Thoracic aorta (tissue), 2 donors: ENCODE measurements at places on chromosomes 4 and X.
A peak's percentile ranks its signal among the peaks of the same experiment; 100 is the strongest.

DNA sequence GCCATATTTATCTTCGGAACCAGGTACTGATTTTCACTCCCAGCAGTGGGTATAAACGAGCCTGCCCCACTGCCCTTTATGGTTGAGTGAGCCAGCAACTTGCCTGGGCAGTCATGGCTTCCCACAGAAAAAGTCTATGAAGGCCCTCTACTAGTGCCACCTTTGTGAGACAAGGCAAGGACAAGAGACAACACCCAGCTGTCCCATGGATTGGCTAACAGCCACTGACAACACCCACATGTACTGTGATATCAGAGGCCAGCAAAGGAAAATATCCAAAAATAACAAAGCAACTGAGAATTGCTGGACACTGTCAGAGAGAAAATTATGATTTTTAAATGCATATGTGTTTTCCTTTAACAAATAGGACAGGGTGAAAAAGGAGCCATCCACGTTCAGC is 248.4 kb upstream of the TTC29 start:
- no peak for DNase-seq

GRCh38 chrX:44957848-44958247 is 84.9 kb downstream of the KDM6A start:
- no peak for DNase-seq

DNA sequence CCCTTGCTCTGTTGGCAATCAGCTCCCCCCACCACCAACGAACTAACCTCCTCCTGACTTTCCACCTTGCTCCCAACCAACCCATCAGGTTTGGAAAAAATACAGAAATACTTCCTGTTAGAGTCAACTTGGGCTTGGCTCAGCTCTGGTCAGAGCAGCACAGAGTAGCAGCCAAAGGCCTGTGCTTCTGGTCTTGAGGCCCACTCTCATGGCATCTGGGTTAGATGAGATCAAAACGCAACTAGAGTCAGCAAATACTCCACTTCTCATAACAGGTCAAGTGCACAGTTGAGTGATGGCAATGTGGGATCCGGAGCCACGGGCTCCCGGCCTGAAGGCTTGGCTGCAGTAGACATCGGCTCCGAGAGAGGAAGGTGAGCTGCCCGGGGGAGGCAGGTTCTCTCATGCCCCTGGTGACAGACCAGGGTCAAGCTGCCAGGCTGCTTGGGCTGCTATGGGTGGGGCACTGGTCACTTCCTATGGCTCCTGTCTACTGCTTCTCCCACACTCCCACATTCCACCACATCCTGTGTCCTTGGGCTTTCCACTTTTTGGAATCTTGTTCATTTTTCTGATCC is 34.8 kb downstream of the ZNF185 start:
- DNase-seq, result no peak

DNA sequence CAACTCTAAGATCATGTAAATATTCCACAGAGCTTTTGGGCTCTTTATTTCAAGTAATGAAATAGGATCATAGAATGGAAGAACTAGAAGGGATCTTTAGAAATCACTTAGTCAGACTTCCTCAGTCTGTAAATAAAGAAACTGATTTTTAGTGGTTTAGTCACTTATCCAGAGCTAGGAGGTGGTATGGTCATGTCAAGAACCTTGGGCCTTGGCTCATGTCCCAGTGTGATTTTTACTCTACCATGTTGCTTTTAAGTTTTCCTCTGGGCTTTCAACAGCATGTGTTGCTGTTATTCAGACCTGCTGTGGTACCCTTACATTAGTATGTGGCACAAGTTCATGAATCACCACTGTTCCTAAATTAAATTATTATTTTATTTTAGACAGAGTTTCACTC is 184.9 kb downstream of the FRAS1 start:
- no peak for DNase-seq

DNA sequence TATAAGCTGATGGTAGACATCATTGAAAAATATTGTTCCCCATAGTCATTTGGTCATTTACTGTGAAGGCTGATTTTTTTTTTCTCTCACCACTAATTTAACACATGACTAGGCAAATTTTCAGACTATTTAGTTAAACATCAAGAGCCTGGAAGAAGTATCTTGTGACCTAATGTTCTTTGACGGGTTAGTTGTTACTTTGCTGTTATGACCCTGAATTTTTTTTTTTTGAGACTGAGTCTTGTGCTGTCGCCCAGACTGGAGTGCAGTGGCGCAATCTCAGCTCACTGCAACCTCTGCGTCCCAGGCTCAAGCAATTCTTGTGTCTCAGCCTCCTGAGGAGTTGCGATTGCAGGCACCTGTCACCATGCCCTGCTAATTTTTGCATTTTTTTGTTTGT is 67.0 kb downstream of the HPF1 start:
- no peak for DNase-seq

DNA sequence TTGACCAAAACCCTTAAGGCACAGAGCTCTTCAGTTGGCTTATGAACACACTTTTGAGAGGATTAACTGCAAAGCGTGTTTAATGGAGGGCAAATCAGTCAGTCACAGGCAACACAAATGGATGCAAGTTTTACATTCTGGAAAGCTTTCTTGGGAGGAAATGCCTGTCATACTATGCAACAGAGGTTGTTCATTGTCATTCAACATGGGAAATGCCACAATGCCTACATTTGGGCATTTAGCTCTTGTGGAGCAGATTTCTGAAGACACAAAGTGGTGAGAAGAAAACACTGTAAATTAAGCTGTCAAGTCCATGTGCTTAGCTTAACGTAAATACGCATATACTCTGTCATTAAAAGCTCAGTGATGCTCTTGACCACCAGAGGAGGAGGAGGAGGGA is 41.1 kb downstream of the CBLL2 start:
- no peak for DNase-seq

- DNase-seq, result no peak
Observed at GRCh38 chr4:184329235-184329634, 111.6 kb upstream of the ENPP6 start.

DNA sequence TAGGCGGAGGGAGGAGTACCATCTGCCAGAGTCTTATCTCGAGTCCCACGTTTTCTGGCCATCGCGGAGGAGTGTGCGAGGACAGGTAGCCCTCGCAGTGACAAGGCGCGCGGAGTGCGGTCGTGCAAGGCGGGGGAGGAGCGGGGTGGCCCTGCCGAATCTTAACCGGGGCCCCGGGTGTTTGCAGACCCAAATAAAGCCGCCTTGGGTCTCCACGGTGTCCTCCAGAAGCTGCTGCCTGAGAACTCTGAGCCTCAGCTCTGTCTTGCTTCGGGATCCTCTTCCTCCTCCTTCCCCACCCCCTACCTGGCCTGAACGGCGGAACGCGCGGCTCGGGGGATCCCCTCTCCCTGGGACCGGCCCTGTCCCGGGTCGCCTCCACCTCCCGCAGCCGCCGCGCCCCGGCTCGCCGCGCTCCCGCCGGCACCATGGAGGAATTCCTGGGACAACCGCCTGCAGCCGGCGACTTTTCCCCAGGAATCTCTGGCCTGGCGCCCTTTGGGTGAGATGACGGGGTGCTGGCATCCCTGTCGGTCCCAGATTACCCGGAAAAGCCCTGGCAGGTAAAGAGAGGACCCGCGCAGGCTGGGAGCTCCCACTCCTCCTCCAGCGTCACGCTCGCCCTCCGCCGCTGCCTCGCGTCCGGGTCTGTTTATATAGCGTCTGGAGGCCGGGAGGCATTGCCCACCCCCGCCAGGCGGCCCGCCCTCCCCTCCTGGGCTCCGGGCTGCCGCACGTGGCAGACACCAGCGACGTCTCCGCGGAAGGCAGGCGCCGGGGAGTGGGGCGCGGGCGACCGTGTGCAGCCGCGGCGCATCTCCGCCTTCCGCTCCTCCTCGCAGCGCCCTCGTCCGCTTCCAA is at the start of gene GALNTL6:
Gene GALNTL6 (plus strand): TSS at position 740 of the 861 bp plus-strand sequence.
- DNase-seq, result no peak

- no peak for DNase-seq
Observed at GRCh38 chr4:108611365-108611764, 9.0 kb upstream of the RPL34 start.

GRCh38 chrX:30889147-30890140 is at the start of gene TAB3:
TAB3 (minus strand) TSS chrX:30889254; CDS start chrX:30859588, 29,666 bp downstream.
- peak; percentile 82 for DNase-seq

DNA sequence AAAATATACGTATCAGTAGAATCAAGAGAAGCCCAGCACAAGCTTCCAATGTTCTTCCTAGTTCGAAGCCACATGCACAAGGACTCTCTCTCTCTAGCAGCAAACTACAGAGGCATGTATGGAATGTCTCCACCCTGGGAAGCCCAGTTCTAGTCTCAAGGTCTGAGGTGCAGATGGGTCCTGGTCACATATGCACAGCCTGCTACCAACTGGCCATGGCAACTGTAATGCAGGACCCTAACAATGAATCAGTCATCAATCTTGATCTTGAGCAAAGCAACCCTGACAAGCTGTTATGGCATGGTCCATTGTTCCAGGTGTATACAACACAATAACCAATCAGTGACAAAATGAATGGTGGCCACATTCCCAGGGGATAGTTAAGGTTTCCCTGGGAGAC is 55.8 kb downstream of the MBNL3 start:
- no peak for DNase-seq

DNA sequence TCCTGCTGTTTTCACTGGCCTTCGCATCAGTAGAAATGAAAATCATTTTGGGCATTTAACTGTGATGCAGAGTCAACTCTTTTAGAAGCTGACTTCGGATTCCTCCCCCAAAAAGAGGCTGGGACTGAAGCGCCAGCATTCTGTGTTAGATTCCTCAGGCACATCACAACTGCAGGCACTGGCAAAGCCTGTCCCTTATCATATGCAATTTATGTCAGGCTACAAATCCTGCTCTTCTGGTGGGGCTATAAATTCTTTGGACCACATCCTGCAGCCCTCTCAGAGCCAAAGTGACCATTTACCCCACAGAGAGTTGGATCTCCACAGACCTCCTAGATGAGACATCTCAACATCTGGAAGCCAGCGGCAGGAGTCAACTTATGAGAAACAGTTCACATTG is 138.4 kb downstream of the CBR4 start:
- DNase-seq, result no peak

DNA sequence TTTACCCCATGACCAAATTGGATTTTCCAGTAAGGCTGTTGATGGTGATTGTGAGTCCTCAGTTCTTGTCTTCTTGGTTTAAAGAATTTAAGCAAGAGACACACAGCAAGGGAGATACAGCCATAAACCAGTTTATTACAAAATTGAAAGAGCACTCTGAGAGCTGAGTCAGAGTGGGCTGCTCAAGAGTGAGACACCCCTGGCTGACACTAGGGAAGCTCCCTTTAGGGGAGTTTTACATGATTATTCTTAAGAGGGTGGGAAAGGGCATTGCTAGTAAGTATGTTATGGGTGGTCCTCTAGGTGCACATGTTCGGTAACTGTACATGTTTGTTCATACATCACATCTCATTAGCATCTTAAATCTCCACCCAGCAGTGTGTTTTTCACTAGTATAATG is 18.8 kb upstream of the ZNF81 start:
- DNase-seq, result no peak

GRCh38 chr4:139977838-139978609 is 176.0 kb downstream of the MAML3 start:
- no peak for DNase-seq

GRCh38 chr4:8468746-8469535 is 28.4 kb downstream of the TRMT44 start:
- no peak for DNase-seq

DNA sequence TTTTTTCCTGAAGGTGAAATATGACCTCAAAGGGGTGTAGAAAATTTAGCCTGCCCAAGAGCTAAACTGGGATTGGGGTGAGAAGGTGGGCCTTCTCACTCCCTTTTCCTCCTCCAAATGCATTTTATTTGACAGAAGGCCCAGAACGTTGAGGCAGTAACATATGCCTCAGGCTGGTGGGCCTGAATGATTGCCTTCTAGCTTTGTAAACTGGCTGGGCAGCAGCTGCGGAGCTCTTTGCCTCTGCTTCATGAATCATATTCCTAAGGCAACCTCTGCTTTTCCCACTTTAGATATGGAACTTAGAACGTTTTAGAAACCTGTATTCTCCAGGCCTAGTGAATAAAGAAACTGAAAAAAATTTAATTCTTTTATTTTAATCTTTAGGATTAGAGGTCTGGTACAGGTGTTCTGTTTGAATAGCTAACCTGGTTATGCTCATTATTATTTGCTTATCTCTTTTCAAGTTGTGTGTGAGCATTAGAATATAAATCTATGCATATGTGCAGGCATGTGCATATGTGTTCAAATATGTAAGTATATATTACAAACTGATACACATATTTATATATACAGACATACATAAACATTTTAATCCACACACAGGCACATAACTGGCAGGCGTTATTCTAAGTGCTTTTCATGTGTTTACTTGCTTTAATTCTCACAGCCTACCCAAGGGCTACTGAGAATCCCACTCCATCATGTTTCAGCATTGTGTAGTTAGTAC is 11.5 kb downstream of the PRDM8 start:
- DNase-seq, result no peak

GRCh38 chrX:141439651-141440050 is 144.9 kb downstream of the SPANXA1 start:
- no peak for DNase-seq

- no peak for DNase-seq
Observed at GRCh38 chr4:62531731-62532130, 1331.6 kb downstream of the ADGRL3 start.

- no peak for DNase-seq
Observed at GRCh38 chr4:7193030-7193958, 956 bp downstream of the SORCS2 start.

- DNase-seq, result no peak
Observed at GRCh38 chrX:15909605-15910004, 55.0 kb upstream of the AP1S2 start.

DNA sequence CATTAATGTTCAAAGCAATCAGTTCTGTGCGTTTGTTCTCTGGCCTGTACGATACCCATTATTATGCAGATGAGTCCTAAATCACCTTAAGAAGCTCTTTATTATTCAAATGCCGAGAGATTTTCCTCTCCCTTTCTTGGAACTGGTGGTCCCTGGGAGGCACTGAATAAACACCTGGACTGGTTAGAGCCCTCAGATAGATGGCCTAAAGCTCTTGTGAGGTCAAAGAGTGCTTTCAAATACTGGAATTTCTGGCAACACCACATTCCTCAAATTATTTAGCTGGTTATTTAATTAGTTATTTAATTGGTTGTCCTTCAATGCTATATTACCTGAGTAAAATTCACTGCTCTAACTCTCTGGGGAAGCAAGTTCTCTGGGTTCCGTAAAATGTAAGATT is 3.0 kb downstream of the ARHGEF38 start:
- no peak for DNase-seq

GRCh38 chrX:22424919-22425318 is 152.2 kb downstream of the CBLL2 start:
- no peak for DNase-seq

GRCh38 chr4:44487341-44487740 is 38.7 kb upstream of the KCTD8 start:
- DNase-seq, result no peak
